ENCODE measurements at places on chromosomes 6 and 20.

- DNase-seq, result no peak
Measured at GRCh38 chr6:33801611-33802010, 2.2 kb downstream of the MLN start.

- DNase-seq, result no peak
Measured at GRCh38 chr6:74798302-74798701, 407.6 kb downstream of the COL12A1 start.

DNA sequence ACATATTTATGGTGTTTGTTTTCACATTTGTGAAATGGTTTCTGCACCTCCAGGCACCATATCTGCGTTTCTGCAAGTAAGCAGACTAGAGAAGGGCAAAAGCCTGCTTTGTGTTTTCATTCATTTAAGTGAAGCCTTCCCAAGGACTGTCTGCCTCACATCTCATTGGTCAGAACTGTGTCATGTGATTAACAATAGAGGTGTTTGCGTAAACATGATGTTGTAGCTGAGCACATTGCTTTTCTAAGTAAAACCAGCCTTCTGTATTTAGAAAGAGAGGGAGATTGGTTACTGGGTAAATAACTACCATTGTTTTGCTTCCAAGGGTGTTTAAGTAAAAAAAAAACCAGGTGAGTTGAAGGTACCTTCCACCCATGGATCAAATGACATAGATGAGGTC, 39.7 kb downstream of the SH3BGRL2 start:
- no peak for DNase-seq

- DNase-seq, result no peak
Measured at GRCh38 chr20:39853050-39853449, 836.0 kb downstream of the MAFB start.

GRCh38 chr6:20402342-20403069, 827 bp downstream of the E2F3 start:
- DNase-seq, result no peak

DNA sequence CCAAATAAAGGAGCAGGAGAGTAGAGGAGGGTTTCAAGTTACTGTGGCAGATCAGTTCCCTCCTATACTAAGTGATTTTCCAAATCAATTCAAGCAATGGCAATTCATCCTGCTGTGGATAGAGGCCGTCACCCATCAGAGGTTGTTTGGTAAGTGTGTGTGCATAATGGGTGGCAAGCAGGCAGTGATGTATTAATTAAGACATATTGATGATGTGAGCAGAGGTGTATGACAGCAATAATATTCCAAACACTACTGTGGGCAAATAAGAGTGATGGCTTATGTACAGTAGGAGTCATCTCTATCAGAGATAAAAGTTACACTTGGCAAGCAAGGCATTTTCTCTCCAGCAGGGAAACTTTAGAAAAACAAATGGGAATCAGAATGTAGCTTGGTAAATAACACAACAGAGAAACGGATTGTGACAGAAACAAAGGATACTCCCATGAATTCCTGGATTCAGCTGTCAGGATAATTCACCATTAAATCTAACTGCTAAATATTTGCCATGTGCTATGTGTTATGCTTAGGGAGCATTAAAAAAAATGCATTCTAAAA, 196.3 kb downstream of the KHDC1L start:
- DNase-seq, result no peak

GRCh38 chr20:23145281-23145700, 59.2 kb upstream of the CD93 start:
- peak; percentile 86 for DNase-seq

DNA sequence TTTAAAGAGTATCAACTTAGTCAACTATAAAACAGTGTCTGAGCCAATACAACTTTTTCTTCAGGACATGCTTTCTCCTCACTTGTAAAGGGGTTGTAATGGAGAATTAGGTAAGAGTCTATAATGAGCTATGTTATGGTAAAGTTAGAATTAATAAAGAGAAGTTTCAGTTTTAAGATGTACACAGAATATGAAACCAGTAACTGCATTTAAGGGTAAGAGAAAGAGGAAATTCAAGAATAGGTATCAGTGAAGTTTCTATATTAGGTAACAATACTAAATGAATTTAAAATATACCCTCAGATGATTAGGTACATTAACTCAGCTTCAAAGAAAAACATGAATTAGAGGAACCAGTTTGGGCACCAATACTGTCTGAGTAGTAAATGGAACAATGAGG, 1444.3 kb upstream of the ADGRB3 start:
- no peak for DNase-seq

DNA sequence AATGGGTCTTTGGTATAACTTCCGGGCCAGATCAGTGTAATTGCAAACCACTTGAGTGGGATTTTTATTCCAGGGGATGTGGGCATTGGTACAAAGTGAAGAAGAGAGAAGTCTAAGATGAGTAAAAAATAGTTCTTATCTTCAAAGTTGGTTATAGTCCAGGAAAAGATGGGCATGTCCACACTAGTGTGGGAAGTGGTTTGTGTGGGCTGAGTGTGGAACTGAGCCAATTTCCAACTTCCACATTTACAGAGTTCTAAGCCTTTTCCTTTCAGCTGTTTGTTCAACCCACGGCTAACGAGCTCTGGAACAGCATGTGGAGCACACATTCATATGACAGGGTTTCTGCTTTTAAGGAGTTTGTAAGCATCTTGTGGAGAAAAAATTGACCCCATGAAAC, 72.3 kb upstream of the IFNGR1 start:
- no peak for DNase-seq

GRCh38 chr6:33589731-33590530, 9.9 kb upstream of the BAK1 start:
- peak; percentile 60 for DNase-seq

GRCh38 chr20:36065427-36065998, 89.0 kb upstream of the EPB41L1 start:
- DNase-seq, result no peak

DNA sequence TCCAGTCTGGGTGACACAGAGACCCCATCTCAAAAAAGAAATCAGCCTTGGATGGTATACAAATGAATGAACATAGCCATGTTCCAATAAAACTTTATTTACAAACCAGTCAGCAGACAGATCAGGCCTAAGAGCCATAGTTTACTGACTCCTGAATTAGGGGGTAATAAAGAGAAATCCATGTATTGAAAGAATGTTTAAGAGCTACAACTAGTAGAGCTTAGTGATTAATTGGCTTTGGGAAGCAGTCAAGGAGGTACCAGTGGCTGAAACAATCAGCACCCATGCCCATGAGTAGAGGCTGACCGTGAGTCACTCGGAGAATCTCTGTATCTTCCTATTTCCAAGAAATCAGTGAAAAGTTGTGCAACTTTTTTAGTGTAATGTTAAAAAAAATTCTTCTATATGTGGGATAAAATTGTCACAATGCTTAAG, 223.6 kb upstream of the RREB1 start:
- DNase-seq, result no peak

- no peak for DNase-seq
Measured at GRCh38 chr6:4349323-4349722, 213.9 kb upstream of the ECI2 start.

DNA sequence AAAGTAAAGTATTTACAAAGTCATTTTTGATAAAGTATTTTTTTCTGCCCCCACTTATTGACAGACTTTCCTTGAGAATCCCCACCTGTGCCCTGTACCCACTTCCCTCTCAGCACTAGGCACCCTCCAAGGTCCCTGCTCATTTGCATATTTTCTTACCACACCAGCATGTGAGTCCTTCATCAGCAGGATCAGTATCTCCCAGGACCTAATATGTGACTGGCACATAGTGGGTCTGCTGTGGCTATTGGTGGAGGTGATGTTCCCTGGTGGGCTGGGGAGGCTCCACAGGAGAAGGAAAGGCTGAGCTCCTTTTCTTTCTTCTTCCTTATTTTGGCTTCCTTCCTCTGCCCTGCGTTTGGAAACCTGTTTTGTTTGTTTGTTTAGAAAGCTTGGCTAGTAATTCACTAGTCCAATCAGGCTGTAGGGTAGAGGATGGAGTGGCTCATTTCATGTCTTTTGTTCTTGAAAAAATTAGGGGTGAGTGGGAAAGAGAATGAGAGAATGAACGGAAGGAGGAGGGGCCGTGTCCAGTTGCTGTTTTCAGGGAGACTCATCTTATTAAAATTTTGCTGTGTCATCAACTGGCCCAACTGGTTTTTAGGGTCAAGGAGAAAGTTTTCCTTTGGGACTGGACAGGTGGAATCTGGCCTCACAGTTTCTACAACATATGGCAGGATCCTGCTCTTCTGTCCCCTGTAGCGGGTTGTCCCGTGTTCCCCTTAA, 2.8 kb upstream of the RNF24 start:
- DNase-seq, result no peak

- DNase-seq, result no peak
Measured at GRCh38 chr20:54110041-54110440, 39.6 kb upstream of the BCAS1 start.

GRCh38 chr6:139372326-139373153, 1.9 kb downstream of the CITED2 start:
- no peak for DNase-seq

DNA sequence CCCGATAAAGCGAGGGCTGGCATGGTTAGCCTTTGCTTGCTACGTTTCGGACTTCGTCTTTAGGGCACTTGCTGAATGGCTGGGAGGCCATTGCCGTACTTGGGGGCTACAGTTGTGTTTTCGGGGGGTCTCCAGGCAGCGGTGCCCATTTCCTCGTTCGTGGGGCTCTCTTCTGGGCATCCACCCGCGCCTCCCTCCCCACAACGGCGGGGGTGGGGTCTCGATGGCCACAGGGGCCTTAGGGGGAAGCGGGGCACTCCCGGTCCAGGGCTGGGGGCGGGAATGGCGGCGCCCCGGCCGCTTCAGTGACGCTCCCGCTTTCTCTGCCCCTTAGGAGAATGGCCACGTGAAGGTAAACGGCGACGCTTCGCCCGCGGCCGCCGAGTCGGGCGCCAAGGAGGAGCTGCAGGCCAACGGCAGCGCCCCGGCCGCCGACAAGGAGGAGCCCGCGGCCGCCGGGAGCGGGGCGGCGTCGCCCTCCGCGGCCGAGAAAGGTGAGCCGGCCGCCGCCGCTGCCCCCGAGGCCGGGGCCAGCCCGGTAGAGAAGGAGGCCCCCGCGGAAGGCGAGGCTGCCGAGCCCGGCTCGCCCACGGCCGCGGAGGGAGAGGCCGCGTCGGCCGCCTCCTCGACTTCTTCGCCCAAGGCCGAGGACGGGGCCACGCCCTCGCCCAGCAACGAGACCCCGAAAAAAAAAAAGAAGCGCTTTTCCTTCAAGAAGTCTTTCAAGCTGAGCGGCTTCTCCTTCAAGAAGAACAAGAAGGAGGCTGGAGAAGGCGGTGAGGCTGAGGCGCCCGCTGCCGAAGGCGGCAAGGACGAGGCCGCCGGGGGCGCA, 2.4 kb downstream of the MARCKS start:
- DNase-seq, result no peak

DNA sequence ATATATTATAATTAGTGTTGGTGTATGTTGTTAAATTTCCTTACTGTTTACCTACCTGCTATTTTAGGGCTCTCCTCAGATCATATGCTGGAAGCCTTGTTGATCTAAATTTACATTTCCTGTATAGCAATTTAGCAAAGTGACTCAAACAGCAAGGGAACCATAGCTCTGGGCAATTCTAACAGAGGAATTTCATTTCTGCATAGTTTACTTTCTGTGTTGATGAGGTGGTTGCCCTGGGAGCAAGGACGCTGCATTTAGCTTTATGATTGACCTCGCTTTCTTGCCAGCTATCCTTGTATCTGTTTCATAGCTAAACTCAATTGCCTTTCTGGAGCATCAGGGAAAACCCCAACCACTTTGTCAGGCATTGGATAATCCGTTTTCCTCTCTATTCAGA, 810.8 kb downstream of the GRIK2 start:
- DNase-seq, result no peak

DNA sequence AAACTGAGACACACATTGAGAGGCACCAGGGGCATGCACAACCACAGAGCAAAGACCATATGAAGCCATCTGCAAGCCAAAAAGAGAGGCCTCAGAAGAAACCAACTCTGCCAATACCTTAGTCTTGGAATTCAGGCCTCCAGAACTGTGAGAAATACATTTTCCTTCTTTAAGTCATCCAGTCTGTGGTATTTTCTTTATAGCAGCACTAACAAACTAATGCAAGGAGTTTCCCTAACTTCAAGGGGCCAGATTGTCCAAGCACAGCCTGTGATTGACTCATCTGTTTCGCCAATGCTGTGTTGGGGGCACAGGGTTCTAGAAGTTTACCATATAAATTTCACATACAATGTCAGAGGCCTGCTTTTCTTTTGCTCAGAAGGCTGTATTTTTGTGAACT, 364.6 kb downstream of the GJA1 start:
- DNase-seq, result no peak

- no peak for DNase-seq
Measured at GRCh38 chr6:168133168-168133561, 54.2 kb upstream of the FRMD1 start.

DNA sequence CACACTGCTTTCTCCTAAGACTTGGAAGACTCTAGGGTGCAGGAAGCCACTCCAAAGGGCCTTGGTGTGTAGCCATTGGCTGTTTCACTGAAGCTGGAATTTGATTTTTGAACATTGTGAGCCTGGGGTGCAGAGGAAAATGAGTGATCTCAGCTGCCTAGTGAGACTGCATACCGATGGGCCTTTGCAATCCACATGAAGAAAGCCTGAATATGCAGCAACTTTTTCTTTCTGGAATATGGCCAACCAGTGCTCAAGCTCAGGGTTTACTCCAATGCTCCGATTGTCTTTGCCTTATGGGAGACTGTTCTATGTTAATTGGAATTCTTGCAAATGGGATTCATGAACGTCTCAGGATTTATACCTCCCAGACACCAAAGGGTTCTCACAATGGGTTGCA, 242.6 kb downstream of the DOK5 start:
- DNase-seq, result no peak

GRCh38 chr20:20358801-20359200, 9.1 kb upstream of the INSM1 start:
- DNase-seq, result no peak

- no peak for DNase-seq
Measured at GRCh38 chr6:15872241-15873103, 209.6 kb upstream of the DTNBP1 start.

DNA sequence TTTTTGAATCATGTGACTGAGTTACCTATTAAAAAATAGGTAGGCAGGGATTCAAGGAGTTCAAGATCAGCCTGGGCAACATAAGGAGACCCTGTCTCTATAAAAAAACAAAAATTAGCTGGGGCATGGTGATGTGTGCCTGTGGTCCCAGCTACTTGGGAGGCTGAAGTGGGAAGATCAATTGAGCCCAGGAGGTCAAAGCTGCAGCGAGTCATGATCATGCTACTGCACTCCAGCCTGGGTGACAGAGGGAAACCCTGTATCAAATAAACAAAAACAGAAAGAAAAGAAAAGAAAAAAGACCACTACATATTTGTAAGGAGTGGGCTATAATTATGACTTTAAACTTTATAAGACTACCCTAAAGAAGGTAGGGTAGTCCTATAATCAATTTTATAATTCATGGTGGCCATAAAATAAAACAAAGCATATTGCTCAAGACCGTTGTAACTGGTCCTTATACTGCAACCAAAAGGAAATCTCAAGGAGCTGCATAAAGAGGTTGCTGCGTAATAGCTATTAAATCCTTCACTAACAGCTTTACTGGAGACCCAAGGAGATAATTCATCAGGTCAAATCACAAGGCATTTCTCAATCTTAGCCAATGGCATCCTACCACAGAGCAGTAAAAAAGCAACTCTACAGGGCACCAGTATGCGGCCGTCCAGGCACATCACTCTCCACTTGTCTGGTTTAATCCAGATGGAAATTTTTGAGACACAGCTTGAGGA, 13.5 kb downstream of the PIGU start:
- no peak for DNase-seq

Data from fibroblast of the conjunctiva (primary cell).